ENCODE measurements at places on chromosomes 12 and 14.

GRCh38 chr12:51118706-51119105 lies 35.3 kb upstream of the CSRNP2 start:
- no peaks in the 10 kb centered on the region for H3K4me1 ChIP-seq
- H3K36me3 ChIP-seq, result peaks cover 1% of the 10 kb centered on the region
- H3K27ac ChIP-seq, result no peak overlapping the region
- no peak overlapping the region for H3K4me3 ChIP-seq
- DNase-seq, result no peak
- H3K27me3 ChIP-seq, result no peaks in the 10 kb centered on the region

DNA sequence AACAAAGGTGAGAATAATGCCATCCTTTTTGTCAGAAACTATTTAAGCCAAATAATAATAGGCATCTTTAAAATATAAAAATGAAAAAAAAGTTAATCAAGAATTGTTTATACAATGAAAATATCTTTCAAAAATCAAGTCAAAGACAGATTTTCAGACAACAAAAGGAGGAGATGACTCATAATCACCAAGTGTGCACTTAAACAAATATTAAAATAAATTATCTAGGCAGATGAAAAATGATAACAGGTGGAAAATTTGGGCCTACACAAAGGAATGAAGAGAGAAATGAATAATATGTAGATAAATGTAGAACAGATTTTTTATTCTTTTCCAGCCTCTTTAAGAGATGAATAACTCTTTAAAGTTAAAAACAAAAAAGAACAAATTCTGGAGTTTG lies 250.0 kb upstream of the PLEKHG7 start:
- DNase-seq, result no peak
- H3K4me3 ChIP-seq, result no peak overlapping the region
- no peaks in the 10 kb centered on the region for H3K4me1 ChIP-seq
- no peaks in the 10 kb centered on the region for H3K36me3 ChIP-seq

GRCh38 chr12:22982635-22983034 lies 357.7 kb downstream of the ETNK1 start:
- no peak for DNase-seq
- H3K4me1 ChIP-seq, result no peaks in the 10 kb centered on the region
- H3K27ac ChIP-seq, result no peak overlapping the region
- H3K36me3 ChIP-seq, result no peaks in the 10 kb centered on the region

- H3K4me3 ChIP-seq, result no peak overlapping the region
- DNase-seq, result no peak
- no peaks in the 10 kb centered on the region for H3K4me1 ChIP-seq
- no peaks in the 10 kb centered on the region for H3K36me3 ChIP-seq
- H3K27me3 ChIP-seq, result no peaks in the 10 kb centered on the region
- no peak overlapping the region for H3K27ac ChIP-seq
Observed at GRCh38 chr12:69502345-69503081, 32.3 kb downstream of the FRS2 start.

DNA sequence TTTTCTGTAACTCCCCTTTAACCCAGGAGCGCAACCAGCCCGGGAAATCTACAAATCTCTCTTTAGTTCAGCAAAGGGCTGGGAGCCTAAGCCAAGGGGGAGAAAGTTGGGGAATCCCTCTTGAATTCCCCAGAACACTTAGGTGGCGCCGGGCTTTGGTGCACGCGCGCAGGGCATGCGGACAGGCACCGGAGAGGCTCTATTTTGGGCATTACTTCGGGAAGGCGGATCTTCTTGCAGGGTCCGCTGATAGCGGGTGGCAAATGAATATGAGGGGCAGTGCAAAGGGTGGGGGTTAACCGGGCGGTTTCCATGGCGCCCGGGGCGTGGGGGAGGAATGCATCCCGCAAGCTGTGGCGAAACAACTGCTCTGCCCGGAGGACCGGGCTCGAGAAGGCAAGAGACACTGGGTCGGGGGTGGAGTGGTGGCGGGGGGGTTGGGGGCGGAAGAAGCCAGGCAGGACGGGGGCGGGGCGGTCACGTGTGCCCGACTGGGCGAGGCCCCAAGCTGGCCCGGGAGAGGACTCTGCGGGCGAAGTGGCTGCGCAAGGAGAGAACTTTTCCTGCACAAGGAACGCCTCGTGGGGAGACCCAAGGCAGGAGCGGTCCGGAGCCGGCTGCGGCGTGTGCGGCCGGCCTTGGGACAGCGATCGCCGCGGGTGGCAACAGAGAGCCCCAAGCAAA lies at the start of gene FLVCR2:
Gene FLVCR2 (plus strand): TSS at position 519 of the 684 bp plus-strand sequence. CDS start 353 bp downstream, outside the sequence.
- peak within 1 kb of the TSS; percentile 68 for H3K4me3 ChIP-seq
- H3K27me3 ChIP-seq, result no peaks in the 10 kb centered on the region
- H3K4me1 ChIP-seq, result peaks cover 3% of the 10 kb centered on the region
- H3K36me3 ChIP-seq, result no peaks in the 10 kb centered on the region
- H3K27ac ChIP-seq, result peak within 1 kb of the TSS; percentile 89

GRCh38 chr12:43277651-43278540 lies 274.1 kb downstream of the ADAMTS20 start:
- no peaks in the 10 kb centered on the region for H3K36me3 ChIP-seq
- H3K27ac ChIP-seq, result no peak overlapping the region
- no peaks in the 10 kb centered on the region for H3K4me1 ChIP-seq
- H3K27me3 ChIP-seq, result no peaks in the 10 kb centered on the region

DNA sequence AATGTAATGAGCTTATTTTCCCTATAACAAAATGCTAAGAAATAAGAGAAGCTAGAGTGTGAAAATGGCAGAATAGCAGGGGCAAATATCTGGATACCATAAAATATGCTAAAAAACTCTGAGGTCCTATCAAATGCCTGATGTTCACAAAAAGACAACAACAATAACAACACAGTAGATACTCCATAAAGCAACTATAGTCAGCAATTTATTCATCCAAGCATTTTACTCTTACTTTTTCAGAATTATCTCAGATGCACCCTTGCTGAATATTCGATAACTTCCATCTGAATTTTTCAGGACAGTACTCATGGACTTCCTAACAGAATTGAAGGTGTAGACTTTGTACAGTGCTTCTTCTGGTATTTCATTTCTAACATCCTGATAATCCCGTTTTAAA lies 88.9 kb downstream of the ATP2B1 start:
- no peak for DNase-seq
- H3K27me3 ChIP-seq, result no peaks in the 10 kb centered on the region
- H3K36me3 ChIP-seq, result peaks cover 11% of the 10 kb centered on the region

DNA sequence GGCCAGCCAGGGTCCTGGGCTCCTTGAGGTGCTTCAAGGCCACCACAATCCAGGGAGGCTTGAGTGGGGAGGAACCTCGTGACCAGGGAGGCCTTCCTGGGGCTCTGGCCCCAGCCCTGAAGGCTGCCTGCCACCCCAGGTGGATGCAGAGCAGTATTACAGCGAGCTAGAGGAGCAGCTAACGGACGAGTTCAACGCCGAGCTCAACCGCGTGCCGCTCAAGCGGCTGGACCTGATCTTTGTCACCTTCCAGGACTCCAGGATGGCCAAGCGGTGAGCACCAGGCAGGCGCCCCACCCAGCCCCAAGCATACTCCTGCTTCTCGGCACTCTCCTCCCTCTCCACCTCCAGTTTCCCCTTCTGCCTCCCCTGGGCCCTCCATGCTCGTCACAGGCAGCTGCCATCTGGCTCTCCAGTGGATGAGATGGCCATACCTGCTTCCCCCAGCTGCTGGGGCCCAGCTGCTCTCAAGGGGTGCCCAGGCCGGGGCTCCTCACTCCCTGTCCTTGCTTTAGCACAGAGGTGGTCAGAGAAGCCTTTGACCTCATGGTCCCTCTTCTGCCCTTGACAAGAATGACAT lies 30.6 kb downstream of the NGB start:
- H3K4me3 ChIP-seq, result no peak overlapping the region
- H3K27me3 ChIP-seq, result no peaks in the 10 kb centered on the region
- no peaks in the 10 kb centered on the region for H3K4me1 ChIP-seq
- H3K36me3 ChIP-seq, result no peaks in the 10 kb centered on the region

GRCh38 chr12:46005151-46005797 lies 14.9 kb upstream of the SCAF11 start:
- H3K4me1 ChIP-seq, result peaks cover 2% of the 10 kb centered on the region
- H3K27me3 ChIP-seq, result no peaks in the 10 kb centered on the region
- DNase-seq, result no peak

- no peak overlapping the region for H3K27ac ChIP-seq
- no peaks in the 10 kb centered on the region for H3K27me3 ChIP-seq
- H3K36me3 ChIP-seq, result no peaks in the 10 kb centered on the region
- no peak for DNase-seq
Observed at GRCh38 chr12:42962384-42962783, 372.8 kb upstream of the PRICKLE1 start.

DNA sequence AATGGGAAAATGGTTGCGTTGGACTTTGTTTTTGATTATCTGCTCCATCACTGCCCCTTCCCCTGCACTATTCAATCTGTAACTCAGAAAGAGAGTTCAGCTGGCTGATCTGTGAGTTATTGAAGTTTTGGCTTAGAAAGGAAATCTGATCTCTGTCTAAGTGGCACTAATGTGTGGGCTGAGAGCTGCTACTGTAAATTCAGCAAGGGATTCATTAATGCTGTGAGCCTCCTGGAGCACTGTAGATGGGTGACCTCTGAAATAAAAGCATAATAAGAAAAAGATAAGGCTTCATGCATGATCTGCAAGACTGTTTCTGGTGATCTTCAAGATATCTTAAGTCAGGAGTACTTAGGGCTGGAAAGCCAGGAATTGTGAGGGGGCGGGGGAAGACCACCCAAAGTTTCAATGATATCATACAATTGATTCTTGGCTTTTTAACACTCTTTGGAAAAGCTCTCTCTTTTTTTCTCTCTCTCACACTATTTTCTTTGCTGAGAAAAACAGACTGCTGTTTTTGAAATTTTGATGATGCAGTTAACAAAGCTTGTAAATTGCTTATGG lies 101.1 kb downstream of the C12orf75 start:
- no peaks in the 10 kb centered on the region for H3K27me3 ChIP-seq
- no peak for DNase-seq
- H3K27ac ChIP-seq, result no peak overlapping the region
- no peaks in the 10 kb centered on the region for H3K4me1 ChIP-seq

DNA sequence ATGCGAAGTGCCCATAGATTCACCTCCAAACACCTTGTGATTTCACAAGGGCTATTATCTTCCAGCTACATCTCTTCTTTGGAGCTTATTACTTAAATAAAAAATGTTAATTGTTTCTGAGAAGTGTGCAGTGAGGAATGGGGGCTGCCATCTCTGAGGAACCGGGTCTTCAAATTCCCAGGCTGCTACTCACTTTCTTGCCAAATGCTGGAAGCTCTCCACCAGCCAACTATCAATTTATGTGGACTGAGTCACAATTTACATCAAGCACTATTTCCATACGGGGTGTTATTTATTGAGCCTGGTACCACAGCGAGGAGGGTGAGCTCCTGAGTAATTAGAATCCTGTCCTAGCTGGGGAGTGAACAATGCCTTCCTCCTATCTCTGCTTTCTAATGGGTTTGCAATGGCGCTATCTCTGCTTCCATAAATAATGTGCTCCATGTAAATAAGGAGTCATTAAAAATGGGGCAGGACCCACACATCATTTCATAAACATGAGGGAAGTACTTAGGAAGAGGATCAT lies 898.3 kb downstream of the VRK1 start:
- no peak overlapping the region for H3K4me3 ChIP-seq
- H3K4me1 ChIP-seq, result no peaks in the 10 kb centered on the region
- H3K27ac ChIP-seq, result no peak overlapping the region
- no peaks in the 10 kb centered on the region for H3K36me3 ChIP-seq
- no peak for DNase-seq

- no peak overlapping the region for H3K27ac ChIP-seq
- H3K27me3 ChIP-seq, result no peaks in the 10 kb centered on the region
- no peaks in the 10 kb centered on the region for H3K4me1 ChIP-seq
- no peak for DNase-seq
- no peak overlapping the region for H3K4me3 ChIP-seq
- no peaks in the 10 kb centered on the region for H3K36me3 ChIP-seq
Observed at GRCh38 chr12:132456944-132457495, 32.9 kb upstream of the FBRSL1 start.

DNA sequence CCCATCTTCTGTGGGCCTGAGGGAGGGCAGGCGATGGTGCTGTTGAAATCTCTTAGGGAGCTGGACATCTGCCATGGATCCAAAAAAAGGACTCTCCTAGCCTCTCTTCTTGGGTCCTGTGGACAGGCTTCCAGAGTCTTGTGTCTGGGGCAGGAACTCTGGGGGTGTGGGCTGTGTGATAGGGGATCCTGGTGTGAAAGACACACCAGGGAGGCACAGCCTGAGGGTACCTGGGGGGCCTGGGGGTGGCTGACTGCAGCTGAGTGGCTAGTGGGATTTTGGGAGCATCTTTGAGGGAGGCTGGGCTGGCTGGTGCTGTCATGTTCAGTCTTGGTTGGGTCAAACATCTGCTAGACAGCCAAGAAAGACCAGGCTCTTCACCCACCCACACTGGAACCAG lies 1.8 kb upstream of the KRT83 start:
- H3K4me1 ChIP-seq, result peaks cover 4% of the 10 kb centered on the region
- no peak for DNase-seq
- no peak overlapping the region for H3K4me3 ChIP-seq
- H3K36me3 ChIP-seq, result no peaks in the 10 kb centered on the region

DNA sequence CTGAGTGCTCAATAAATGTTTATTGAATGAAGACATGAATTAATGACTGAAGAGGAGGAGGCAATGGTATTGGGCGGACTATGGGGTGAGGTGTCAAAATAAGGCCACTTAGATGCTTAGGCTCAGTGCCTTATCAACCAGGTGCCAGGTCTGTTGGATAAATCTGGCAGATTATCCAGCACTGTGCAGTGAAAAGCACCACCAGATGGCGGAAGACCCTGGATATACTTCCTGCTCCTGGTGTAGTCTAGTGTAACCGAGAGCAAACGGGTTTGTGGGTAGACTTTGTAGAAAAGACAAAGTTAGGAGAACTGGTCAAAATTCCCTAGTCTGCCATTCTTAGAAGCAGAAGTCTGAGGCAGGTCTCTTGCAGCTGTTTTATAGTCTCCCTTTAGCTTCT lies 306.3 kb downstream of the ATP23 start:
- no peaks in the 10 kb centered on the region for H3K4me1 ChIP-seq
- H3K27ac ChIP-seq, result no peak overlapping the region
- no peaks in the 10 kb centered on the region for H3K36me3 ChIP-seq
- H3K4me3 ChIP-seq, result no peak overlapping the region
- H3K27me3 ChIP-seq, result no peaks in the 10 kb centered on the region

- H3K36me3 ChIP-seq, result no peaks in the 10 kb centered on the region
- H3K4me1 ChIP-seq, result peaks cover 15% of the 10 kb centered on the region
- peak; percentile 79 for DNase-seq
- no peaks in the 10 kb centered on the region for H3K27me3 ChIP-seq
Observed at GRCh38 chr14:37168721-37169120, 3.7 kb downstream of the SLC25A21 start.

- H3K27ac ChIP-seq, result no peak overlapping the region
- H3K27me3 ChIP-seq, result no peaks in the 10 kb centered on the region
- no peaks in the 10 kb centered on the region for H3K4me1 ChIP-seq
- H3K36me3 ChIP-seq, result no peaks in the 10 kb centered on the region
- no peak overlapping the region for H3K4me3 ChIP-seq
Observed at GRCh38 chr14:76101391-76102379, 50.0 kb upstream of the GPATCH2L start.

DNA sequence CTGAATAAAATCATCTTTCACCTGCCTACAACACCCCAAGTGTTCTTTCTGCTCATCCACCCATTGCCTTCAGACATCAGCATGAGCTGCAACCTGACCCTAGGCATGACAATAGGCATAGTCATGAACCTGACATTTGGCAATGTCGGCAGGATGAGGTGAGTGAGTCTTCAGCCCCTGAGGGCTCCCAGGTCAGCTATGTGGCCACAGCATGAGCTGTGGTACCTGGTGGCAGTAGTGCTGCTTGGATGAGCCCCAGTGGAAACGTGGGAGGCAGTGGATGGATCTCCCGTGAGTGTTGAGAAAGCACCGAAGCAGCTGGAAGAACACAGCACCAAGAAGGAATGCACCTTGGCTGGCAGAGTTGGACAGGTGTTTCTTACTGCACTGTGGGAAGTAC lies 334.8 kb upstream of the FAR2 start:
- no peak for DNase-seq
- H3K4me1 ChIP-seq, result no peaks in the 10 kb centered on the region
- H3K4me3 ChIP-seq, result no peak overlapping the region
- no peaks in the 10 kb centered on the region for H3K36me3 ChIP-seq

Data from liver (tissue), 10 donors.